ENCODE measurements at places on chromosomes 6 and 20.

- no peak for DNase-seq
These were observed 15.5 kb upstream of the CCND3 start for GRCh38 chr6:41957117-41957516.

DNA sequence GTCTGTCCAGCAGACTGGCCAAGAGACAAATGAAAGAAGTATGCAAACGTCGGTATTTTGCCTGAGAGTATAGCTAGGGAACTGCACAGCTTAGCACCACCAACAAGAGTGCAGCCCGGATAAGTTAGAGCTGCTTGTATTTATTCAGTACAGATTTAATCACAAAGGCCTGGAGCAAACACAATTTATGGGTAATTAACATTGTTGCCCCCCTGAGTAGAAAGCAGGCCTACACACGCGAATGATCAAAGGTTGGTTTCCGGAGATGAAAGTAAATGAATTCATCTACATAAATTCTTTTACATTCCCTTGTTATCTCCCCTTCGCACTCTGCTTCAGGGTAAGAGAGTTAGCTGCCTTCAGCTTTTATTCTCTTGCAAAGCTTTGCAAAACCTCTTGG is 24.7 kb upstream of the CRISP1 start:
- DNase-seq = no peak

DNA sequence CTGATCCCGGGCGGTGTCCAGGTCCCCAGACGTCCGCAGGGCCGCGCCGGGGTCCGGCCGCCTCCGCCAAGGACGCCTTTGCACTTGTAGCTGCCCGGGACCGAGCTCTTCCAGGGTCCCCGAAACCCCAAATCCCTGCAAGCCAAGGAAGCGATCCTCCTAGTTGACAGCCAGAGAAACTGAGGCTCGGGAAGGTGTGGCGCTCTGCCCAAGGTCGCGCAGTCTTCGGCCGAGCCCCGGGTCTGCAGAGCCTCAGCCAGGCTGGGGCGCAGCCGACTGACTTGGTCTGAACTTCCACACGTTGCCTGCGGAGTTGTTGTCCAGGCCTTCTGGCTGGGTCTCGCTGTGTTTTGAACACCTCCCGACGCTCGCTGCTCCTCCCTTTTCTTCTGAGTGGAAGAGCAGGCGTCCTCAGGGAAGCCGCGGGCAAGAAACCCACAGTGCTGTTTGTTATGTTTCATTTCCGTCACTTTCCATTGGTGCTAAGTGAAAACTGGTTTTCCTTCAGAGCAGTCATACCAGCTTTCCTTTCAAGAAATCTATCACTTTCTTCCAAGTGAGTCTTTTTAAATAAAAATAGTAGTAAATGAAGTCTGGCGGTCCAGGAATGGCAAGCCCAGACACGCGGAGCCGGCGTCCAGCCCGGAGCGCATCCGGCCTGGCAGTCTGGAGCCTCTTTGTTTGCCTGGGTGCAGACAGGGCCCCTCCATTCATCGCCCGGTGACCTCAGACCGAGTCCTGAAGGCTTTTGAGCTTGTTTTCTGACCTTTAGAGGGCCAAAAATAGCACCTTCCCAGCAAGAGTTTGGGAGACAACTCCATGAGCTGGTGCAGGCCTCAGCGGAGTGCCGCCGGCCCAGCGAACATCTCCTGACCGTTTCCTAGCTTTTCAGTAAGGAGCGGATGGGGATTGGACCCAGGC is 698 bp downstream of the FAM210B start:
- no peak for DNase-seq

- no peak for DNase-seq
These were observed 71.1 kb downstream of the CDH22 start for GRCh38 chr20:46237227-46237626.

DNA sequence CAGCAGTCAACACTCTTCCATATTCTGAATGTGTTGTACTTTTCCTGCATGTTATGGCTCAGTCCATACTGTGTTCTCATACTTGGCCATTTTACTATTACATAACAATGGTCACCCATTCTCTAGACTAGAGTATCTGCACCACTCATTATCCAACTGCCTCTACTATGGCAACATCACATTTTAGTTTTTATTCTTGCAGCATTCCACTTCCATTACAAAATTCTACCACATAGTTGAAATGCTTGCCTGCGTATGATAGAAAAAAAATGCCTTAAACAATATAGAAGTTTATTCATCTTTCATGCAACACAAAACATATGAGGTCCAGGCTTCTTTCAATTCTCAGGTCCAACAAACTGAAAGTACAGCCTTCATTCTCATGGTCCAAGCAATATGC is 128.0 kb downstream of the TENT5A start:
- no peak for DNase-seq

GRCh38 chr6:149451376-149452036 is 33.3 kb downstream of the ZC3H12D start:
- no peak for DNase-seq

- no peak for DNase-seq
These were observed 34.4 kb upstream of the CDH22 start for GRCh38 chr20:46342451-46343347.

- DNase-seq = no peak
These were observed 858 bp downstream of the RWDD1 start for GRCh38 chr6:116572162-116572561.
